ENCODE measurements at places on chromosomes 12 and 14. TPM values are rescaled to one million over a fixed set of nuclear protein-coding genes. Genes with fewer than 3 reads are reported as not detected.

TRPV4 gene
- not detected for total RNA-seq

PPM1H gene
- 9.6 TPM for total RNA-seq

PTGDR gene
- not detected for total RNA-seq

NDUFA9 gene
- 129 TPM for total RNA-seq

DNA sequence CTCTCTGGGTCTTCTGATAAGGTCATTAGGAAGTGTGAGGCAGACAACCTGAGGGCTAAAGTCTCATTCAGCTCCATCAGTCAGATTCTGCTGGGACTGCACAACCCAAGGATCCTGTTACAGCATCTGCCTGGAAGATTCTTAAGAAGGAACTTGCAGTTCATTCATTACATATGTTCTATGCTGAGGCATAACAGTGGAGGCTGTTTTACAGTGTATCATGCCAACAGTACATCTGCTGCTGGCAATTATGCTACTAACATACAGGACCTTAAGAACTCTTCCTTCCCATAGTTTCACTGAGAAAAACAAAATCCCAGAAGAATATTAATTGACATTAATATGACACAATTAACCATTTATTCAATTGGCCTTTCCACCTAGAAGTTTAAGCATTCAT, 968.6 kb downstream of the DIO2 start:
- H3K4me3 ChIP-seq = no peak overlapping the region
- DNase-seq = no peak
- H3K36me3 ChIP-seq = no peaks in the 10 kb centered on the region

- H3K27ac ChIP-seq = no peak overlapping the region
- no peak overlapping the region for H3K4me3 ChIP-seq
- DNase-seq = no peak
- H3K27me3 ChIP-seq = no peaks in the 10 kb centered on the region
Observed at GRCh38 chr12:67590149-67590790, 58.3 kb upstream of the DYRK2 start.

DNA sequence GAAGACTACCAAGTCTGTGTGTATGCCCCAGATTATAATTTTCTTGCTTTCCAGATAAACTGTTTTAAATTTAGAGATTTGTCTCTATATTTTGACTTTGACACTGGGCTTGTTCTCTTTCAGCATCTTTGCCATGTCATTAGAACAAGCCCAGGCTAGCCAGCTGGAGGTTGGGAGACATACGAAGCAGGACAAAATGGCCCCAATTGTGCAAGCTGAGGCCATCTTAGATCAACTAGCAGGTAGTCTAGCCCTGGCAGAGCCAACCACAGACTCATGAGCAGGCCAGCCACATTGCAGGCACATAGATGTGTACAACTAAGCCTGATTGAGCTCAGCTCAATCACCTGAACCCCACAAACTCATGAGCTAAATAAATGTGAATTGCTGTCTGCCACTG, 321.4 kb downstream of the ATP23 start:
- no peaks in the 10 kb centered on the region for H3K36me3 ChIP-seq
- no peak for DNase-seq
- H3K4me3 ChIP-seq = no peak overlapping the region

GRCh38 chr12:89935850-89936249, 227.2 kb upstream of the ATP2B1 start:
- H3K36me3 ChIP-seq = no peaks in the 10 kb centered on the region
- DNase-seq = no peak
- no peak overlapping the region for H3K27ac ChIP-seq

DNA sequence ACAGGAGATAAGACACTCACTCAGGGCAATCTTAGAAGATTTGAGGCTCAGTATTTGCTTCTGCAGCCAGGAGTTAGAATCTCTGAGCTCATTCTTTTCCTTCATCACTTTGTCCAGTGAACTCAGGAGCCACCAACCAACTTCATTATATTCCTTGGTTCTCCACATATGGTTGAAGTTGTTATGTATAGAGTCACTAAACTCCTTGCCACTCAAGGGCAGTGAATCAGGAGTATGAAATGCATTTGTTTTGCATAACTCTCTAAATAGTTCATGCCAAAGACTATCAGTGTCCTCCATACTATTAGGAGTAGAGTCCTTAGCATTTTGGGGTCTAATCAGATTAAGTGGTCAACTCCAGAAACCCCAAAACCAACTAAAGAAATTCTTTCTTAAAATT, 150.6 kb downstream of the CCDC59 start:
- no peaks in the 10 kb centered on the region for H3K36me3 ChIP-seq
- H3K27me3 ChIP-seq = no peaks in the 10 kb centered on the region
- no peak overlapping the region for H3K4me3 ChIP-seq
- no peak for DNase-seq

Data from SJSA1 (cell line).